Activated CD4-positive, alpha-beta T cell treated with anti-CD3 and anti-CD28 coated beads for 24 hours (primary cell): ENCODE measurements at places on chromosomes 13 and 19.

DNA sequence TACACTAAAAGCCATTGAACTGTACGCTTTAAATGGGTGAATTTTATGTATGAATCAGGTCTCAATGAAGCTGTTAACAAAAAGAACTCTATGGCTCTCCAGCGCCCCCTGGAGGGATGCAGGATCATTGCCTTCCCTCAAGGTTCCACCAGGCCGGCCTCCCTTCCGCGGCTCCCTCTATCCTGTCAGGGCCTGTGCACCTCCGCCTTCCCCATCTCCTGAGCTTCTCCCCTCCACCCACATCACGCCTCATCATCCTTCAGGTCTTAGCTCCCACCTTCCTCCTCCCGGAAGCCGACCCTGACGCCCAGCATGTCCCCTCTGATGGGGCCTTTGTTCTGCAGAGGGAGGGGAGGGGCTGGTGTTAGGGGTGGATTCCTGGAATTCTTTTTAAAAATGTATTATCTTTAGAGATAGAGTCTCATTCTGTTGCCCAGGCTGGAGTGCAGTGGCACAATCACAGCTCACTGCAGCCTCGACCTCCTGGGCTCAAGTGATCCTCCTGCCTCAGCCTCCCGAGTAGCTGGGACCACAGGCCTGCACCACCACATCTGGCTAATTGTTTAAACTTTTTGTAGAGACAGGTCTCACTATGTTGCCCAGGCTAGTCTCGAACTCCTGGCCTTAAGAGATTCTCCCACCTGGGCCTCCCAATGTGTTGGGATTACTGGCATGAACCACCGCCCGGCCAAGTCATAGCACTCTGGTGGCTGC lies 27.7 kb downstream of the MEIS3 start:
- DNase-seq, result peak; percentile 84

- no peak for DNase-seq
Observed at GRCh38 chr13:23579896-23580683, 9.9 kb downstream of the TNFRSF19 start.

GRCh38 chr13:91117351-91117750 lies 230.1 kb upstream of the MIR17HG start:
- no peak for DNase-seq

GRCh38 chr13:97328222-97328790 lies 105.7 kb upstream of the RAP2A start:
- DNase-seq, result no peak

- DNase-seq, result no peak
Observed at GRCh38 chr19:31592456-31592855, 243.2 kb upstream of the TSHZ3 start.
